SK-N-SH treated with all-trans-retinoic acid at 6 μM for 48 hours (cell line): ENCODE measurements at places on chromosomes 7 and 10.

GRCh38 chr7:29296421-29296820 is 101.8 kb downstream of the CHN2 start:
- ATAC-seq = no peak

DNA sequence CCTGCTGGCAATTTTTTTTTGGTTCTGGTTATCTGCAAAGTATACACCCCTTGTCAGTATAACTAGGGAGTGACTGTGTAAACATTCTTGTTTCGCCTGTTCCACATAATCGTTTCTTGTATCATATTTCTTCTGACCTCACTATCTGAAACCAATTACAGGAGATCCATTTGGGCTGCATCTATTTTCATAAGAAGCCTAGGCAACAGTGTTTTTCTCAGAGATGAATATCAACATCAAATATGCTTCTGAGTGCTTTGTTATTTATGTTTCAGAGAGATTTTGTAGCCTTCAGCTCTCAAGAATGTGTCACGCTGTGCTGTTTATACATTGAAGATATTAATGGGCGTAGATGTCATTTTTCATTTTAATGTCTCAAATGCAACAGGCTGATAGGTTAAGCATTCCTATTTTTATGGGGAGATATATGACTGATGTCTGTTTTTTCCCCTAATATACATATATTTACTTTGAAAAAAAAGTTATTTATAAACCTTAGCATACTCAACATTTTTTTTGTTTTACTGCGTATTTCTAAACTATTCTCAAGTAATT is 115.5 kb downstream of the FOXP2 start:
- ATAC-seq = no peak

DNA sequence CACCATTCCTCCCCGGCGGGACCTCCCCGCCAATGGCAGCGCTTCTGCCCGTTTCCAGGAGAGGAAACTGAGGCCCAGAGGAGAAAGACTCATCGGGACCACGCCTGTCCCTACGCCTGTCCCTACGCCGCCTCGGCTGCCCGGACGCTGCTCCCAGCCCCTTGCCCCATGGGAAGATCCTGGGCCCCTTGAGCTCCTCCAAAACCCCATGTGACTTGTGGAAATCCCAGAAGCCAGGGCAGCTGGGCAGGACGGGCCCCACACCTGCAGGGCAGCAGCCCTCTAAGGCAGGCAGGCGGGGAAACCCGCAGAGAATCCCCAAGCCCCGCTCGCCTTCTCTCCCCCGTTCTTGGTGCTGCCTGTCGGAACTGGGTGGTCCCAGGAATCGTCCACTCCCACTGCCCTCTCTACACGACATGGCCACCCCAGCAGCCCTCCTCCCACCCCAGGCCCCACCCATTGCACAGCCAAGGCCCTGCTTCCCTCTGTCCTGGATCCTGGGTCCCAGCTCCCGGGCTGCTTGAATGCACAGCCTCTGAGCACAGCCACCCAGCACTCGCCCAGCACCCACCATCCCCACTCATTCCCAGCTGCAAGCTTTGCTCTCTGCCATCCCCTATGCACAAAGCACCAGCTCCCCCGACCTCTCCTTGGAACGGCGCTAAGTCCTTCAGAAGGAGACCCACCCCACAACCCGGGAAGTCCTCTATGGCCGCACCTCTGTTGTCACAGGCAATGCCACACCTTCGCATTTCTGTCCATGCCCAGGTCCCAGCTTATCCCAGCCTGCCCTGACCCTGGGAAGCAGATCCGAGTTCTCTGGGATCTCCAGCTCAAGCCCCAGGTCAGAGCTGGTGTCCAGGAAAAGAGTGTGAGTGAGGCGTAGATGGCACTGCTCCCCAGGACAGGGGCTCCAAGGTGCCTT is 50.6 kb downstream of the SLC29A4 start:
- peak; percentile 9; the same call in 1 of the 3 replicates for ATAC-seq

DNA sequence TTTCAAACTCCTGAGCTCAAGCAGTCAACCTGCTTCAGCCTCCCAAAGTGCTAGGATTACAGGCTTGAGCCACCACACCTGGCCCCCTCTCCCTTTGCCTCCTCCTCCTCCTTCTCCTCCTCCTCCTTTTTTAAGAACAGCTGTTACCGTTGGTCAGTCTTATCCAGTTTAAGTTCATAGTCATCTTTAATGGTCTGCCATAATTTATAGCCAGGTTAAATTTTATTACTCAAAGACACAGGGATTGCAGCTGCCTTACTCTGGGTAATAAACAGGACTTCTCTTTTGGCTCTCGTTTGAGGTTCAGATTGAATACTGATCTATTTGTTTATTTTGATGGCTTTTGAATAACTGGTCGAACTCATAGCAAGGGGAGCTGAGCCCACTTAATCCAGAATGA is 35.2 kb downstream of the ATOH7 start:
- ATAC-seq = no peak

DNA sequence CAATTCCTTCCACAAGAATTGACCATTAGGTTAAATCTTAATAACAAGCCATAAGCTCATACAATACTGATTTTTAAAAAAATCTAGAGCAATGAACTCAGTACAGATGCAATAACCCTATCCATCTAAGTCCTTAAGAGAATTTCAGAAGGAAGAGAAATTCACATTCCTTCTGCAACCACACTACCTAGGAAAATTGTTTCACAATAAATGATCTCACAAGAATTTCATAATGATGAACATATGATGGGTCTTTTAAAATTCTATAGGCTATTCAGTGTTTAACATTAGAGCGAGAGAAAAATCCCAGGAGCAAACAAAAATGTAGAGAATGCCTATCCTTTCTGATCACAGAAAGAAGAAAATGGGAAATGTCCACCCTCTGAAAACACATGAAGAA is 70.0 kb upstream of the MAGI2 start:
- ATAC-seq = no peak

DNA sequence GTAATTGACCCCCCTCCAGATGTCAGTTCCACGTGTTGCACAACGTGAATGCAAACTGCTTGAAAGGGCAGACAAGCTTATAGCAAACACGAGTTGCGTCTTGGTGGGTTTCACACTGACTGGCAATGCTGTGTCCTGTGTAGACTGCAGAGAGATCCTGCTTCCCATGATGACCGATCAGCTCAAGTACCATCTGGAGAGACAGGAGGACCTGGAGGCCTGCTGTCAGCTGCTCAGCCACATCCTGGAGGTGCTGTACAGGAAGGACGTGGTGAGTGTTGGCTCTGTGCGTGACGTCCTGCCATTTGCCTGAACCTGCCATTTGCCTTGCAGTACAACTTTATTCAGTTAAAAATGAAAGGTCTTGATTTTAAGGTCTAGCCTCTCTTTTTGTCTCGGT is 71.1 kb downstream of the INSYN2A start:
- no peak for ATAC-seq

GRCh38 chr10:69731184-69731583 is 70.5 kb upstream of the COL13A1 start:
- no peak for ATAC-seq

- ATAC-seq = no peak
Observed at GRCh38 chr10:129369566-129369965, 97.5 kb upstream of the MGMT start.

DNA sequence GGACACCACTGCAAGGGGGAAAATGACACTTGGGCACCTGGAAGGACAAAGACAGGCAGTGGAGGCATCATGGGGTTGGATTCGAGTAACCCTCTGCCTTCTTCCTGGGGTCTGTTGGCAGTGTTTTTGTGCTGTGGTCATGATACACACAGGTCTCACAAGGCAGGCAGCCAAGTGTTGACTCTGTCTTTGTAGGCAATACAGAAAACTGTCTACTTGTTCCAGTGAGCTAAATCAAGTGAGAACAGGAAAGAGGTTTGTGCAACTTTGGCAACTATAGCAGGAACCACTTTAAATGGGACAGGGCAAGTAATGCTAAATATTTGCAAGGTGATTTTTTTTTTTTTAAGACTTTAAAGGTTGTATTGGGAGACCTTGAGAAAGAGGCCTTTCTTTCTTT is 578.6 kb upstream of the GALNT17 start:
- ATAC-seq = no peak

- ATAC-seq = peak; percentile 97
Observed at GRCh38 chr7:142516038-142516501, 233.2 kb upstream of the PRSS1 start.

DNA sequence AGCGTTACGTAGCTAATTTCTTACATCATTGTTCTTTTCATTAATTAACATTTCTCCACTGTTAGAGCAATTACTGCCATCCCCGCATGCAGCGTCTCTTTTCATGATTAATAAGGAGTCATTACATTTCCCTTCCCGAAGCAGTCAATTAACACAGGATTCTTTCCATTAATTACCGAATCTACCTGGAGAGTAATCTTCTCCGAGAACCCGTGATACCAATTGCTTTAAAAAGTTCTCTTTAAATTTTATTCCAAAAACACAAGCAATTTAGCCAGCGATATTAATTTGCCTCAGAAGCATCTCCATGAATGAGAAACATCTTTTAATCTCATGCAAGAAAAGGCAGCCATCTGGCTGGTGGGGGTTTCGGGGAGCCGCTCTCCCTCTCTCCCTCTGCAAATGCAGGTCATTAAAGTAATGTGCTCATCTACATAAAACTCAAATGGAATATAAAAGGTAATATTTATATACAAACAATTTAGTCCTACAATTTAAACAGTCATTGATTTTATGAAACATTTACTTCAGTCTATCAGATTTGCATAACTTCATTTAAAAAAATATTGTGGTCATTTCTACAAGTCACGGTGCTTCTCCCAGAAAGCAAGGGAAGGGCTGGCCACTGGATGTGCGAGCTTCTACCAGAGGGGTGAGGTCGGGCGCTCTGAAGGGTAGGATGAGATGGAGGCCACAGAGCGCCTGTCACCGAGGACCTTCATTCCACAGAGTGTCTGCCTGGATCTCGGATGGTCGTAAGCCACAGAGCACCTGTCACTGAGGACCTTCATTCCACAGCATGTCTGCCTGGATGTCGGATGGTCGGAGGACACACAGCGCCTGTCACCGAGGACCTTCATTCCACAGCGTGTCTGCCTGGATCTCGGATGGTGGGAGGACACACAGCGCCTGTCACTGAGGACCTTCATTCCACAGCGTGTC is 145.0 kb downstream of the WDR37 start:
- no peak for ATAC-seq

GRCh38 chr7:151032936-151033863 is 5.0 kb downstream of the ABCB8 start:
- ATAC-seq = no peak

GRCh38 chr10:131635564-131636015 is 265.2 kb upstream of the PPP2R2D start:
- no peak for ATAC-seq

DNA sequence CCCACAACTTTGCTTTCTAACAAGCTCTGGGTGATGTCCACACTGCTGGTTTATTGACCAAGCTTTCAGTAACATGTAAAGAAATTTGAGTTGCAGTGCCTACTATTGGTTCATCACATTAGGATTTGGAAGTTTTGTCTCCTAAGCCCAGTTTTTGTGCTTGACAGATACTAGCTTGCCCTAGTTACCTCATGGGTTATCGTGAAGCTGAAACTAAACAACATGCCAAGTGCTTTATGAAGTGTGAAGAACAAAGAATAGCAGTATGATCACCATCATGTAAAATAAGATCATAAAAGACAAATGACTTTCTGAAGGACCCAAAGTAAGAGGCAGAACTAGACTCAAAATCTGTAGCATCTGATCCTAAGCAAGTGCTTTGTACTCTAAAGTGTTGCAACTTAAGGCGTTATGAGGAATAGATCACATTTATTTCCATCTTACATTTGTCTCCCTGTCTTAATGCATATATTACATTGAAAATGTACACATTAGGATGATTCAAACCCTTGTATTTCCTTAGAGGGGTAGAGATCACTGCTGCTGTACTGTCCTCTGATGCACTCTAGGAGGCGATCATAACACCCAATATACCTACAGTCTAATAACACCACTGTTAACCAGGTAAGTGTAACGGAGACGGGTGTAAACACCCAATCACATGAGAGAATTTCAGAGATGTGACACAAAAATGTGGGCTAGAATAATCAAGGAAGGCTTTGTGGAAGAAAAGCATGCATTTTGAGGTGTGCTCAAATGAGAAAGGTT is 71.3 kb downstream of the NRCAM start:
- ATAC-seq = peak; percentile 51; the same call in 2 of the 3 replicates

- ATAC-seq = peak; percentile 47
Observed at GRCh38 chr7:2063563-2064260, 169.0 kb downstream of the MAD1L1 start.

- ATAC-seq = peak; percentile 99
Observed at GRCh38 chr10:122298598-122299301, 27.7 kb downstream of the BTBD16 start.

- no peak for ATAC-seq
Observed at GRCh38 chr10:85003083-85003482, 674.7 kb downstream of the CCSER2 start.

- ATAC-seq = no peak
Observed at GRCh38 chr10:16952610-16953009, 135.4 kb upstream of the RSU1 start.

- no peak for ATAC-seq
Observed at GRCh38 chr7:56686276-56686859, 445.9 kb downstream of the ZNF479 start.

DNA sequence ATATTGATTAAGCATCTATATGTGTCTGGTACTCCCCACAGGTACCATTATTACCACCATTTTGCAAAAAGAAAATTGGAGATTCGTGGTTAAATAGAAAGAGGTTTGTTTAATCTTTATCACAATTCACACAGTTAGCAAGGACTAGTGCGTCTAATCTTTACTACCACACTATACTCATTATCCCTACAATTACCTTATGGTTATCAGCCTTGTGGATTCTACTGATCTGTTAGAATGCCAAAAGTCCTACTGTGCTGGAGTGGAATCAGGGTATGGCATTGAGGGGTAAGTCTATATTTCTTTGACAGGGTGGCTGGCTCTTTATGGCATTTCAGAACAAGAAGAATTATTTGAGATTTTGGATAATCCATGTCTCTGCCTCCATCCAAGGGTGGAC is 156.1 kb downstream of the RNLS start:
- ATAC-seq = no peak

DNA sequence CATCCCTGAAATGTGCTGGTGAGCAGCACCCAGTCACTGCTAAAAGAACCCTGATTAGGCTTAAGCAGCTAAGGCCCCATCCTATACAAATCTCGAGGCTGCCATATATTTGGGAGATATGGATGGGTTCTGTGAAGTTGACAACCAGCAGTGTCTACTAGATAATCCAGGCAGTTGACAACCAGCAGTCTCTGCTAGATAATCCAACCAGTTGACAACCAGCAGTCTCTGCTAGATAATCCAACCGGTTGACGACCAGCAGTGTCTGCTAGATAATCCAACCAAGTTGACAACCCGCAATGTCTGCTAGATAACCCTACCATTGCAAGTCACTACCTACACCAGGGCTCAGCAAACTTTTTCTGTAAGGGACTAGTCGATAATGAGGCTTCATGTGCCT is 58.3 kb upstream of the KDM7A start:
- no peak for ATAC-seq
